ENCODE measurements at places on chromosomes 7 and 10.

DNA sequence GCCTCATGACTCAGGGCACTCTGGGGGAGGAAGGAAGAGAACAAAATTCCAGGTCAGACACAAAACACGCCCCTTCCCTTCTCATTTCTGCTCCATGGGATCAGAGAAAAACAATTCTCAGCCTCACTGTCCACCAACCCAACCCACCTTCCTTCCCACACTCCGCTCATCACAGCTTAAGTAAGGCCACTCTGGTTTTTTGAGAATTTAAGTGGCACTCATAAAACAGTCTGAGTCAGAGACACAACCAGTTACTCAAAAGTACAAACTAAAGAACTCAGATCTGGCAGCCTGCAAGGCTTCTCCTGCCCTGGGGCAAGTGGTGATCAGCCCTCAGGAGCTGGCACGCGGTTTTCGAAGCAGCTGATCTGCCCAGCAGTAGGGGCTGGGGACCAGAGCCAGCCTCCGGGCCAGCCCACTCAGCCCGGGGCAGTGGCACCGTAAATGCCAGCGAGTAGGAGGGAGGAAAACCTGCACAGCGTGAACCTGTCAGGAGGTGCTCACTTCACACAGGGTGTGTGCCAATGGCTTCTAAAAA, 39.1 kb upstream of the ABLIM1 start:
- DNase-seq, result no peak

GRCh38 chr10:21496343-21497176, 28.9 kb downstream of the SKIDA1 start:
- no peak for DNase-seq

- no peak for DNase-seq
Measured at GRCh38 chr10:128144547-128144946, 18.3 kb upstream of the MKI67 start.

DNA sequence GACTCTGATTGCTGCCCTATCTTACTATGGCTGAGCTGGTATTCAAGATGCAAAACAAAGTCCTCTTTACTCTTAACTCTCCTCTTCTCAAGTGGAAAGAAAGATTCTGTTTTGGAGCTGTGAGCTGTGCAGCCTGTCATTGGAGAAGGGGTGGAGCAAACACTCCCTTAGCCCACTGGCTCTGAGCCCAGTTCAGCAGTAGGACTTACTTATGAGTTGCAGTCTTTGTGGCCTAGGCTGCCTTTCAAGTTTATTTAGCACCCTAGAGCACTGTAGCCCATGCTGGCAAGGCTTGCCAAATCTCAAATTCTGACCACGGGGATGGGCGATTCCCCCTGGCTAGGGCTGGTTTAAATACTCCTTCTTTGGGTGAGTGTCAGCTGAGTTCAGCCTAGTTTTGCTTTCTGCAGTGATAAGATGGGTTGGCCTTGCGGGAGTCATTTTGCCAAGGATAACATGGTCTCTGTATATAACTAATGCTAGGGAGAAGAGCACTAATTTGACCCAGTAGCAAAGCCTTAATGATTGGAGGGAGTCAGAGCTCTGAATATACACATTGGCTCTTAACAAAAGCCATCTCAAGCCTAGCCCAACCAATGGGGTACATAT, 110.2 kb downstream of the MYO3A start:
- DNase-seq, result no peak

DNA sequence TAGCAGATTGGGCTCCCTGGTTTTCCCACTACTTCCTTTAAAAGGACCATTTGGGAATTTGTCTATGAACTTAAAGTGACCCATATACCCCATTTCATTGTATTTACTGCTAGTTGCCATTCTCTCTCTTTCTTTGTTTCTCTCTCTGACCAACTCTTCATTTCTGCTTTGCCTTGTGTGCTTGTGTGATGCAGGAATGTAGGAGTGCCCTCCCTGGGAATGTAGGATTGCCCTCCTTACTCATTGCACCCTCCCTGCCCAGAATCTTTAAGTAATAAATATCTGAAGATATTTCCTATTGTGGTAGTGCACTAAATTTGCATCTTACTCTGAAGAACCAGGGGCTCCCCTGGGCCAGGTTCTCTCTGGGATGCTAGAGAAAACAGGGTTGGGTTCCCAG, 47.3 kb upstream of the KLF14 start:
- no peak for DNase-seq
